H54 (cell line): ENCODE measurements at places on chromosomes 11 and 22.

- DNase-seq = no peak
Measured at GRCh38 chr11:47977623-47978022, 2.7 kb upstream of the PTPRJ start.

DNA sequence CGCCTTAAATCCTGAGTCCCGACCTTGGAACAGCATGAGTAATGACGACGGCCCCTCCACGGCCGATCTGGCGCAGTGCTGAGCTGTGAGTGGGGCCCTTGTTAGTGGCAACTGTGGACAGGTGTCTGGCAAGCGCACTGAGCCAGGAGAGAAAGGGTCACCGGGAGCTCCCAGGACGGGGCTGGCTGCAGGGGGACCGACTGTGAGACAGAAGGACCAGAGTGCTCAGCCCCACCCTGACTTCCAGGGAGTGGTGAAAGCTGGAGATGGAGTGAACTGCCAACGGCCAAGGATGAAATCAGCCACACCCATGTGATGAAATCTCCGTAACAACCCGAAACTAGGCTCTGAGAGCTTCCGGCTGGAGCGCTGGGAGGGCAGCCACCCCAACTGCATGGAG, 228.6 kb downstream of the BRD1 start:
- no peak for DNase-seq

GRCh38 chr11:113831314-113831713, 44.1 kb downstream of the USP28 start:
- DNase-seq = no peak

- no peak for DNase-seq
Measured at GRCh38 chr11:44389963-44390605, 80.1 kb upstream of the ALX4 start.

DNA sequence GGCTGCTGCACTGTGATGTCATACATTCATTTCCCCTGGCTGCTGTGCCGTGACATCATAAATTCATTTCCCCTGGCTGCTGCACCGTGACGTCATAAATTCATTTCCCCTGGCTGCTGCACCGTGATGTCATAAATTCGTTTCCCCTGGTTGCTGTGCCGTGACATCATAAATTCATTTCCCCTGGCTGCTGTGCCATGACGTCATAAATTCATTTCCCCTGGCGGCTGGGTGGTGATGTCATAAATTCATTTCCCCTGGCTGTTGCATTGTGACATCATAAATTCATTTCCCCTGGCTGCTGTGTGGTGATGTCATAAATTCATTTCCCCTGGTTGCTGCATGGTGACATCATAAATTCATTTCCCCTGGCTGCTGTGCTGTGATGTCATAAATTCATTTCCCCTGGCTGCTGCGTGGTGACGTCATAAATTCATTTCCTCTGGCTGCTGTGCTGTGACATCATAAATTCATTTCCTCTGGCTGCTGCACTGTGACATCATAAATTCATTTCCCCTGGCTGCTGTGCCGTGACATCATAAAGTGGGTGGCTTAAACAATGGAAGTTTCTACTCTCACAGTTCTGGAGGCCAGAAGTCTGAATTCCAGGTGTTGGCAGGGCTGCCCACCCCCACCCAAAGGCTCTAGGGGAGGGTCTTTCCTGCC, 301.1 kb downstream of the SHANK2 start:
- no peak for DNase-seq

- no peak for DNase-seq
Measured at GRCh38 chr11:63711838-63712237, 30.5 kb downstream of the RTN3 start.

GRCh38 chr11:2662430-2663299, 37.1 kb downstream of the KCNQ1OT1 start:
- DNase-seq = no peak

GRCh38 chr11:75140269-75141138, 10.4 kb upstream of the SLCO2B1 start:
- DNase-seq = peak; percentile 61

DNA sequence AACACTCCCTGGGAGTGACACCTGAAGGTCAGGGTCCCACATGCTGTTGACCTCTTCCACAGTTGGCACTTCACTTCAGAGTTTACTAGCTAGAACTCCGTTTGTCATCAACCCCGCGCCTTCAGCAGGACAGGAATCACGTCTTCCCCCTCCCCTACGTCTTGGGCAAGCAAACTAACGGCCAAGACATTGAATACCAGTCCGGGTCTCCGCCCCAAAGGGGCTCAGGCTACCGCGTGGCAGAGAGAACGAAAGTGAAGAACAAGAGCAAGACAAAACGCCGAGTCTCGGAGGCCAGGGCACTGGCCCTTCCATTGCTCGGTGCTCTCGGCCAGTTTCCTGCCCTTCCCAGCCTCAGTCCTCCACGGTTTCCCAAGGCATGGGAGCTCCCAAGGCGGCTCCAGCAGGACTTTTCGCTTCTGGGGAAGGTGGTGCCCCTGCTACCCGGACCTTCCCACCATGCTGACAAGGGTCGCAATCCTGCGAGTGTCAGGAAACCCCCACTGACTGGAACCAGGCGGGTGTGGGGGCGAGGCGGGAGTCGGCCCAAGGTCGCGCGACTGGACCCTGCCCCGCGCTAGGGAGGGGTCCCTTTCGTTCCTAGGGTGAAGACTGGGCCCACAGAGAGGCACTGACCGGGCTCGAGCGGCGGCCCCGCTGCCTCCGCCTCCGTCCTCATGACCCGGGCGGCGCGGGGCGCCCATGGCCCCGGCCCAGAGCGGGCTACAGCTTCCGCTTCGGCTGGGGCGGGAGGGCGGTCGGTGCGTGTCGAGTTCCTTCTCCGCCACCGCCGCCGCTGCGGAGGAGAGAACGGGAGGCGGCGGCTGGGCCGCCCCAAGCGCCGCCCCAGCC, at the start of gene GUCD1:
Gene GUCD1 (minus strand): TSS at position 826 of the 852 bp plus-strand sequence. CDS start 147 bp downstream, at position 679.
- DNase-seq = peak; percentile 27

DNA sequence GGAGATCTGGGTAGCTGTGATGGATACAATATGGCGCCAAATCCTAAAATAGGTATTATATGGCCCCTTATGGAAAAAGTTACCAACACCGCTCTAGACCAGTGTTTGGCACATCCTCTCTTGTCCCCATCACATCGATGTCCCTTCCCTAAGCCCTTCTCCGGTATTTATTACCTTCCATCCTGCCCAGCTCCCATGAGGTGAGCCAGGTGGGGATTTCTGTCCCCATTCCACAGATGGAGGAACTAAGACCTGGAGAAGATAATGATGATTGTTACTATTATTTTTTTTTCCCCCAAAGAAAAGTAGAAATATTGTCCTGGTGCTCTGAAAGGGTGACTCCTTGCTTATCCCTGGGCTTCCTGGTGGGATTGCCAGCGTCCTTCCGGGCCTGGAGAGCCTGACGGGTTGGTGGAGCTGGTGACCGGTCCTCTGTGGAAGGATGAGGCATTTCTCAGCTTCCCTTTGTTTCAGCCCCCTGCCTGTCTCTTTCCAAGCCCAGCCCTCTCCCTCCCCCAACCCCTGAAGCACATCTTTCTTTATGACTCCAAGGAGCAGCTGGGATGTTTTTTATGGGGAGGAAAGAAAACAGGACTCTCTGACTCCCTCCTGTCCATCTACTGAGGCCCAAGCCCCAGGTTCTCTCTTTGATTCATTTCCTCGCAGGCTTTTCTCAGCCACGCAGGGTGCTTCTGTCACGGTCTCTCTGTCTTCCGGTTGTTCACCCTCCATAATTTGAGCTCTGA, 65.4 kb downstream of the TP53I11 start:
- DNase-seq = no peak

GRCh38 chr11:93054881-93055280, 85.4 kb downstream of the MTNR1B start:
- DNase-seq = peak; percentile 15

DNA sequence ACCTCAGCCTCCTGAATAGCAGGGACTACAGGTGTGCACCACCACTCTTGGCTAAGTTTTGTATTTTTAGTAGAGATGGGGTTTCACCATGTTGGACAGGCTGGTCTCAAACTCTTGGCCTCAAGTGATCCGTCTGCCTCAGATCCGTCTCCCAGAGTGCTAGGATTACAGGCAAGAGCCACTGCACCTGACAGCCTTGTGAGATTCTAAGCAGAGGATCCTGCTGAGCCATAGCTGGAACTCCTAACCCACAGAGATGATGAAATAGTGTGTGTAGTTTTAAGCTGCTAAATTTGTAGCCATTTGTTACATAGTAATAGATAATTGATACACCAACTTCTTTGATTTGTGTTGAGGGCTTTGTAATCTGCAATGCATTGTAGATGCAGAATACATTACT, 51.1 kb downstream of the CLMP start:
- no peak for DNase-seq

DNA sequence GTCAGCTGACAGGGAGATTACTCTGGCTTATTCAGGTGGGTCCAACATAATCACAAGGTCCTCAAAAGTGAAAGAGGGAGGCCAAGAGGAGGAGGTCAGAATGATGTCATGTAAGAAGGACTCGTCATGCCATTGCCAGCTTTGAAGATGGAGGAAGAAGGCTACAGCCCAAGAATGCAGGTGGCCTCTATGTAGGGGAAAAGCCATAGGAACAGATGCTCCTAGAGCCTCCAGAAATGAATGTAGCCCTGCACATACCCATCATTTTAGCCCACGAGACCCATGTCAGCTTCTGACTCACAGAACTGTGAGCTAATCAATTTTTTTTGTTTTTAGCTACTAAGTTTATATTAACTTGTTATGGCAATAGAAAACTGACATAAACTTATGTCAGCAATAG, 171.1 kb downstream of the DBX1 start:
- no peak for DNase-seq

DNA sequence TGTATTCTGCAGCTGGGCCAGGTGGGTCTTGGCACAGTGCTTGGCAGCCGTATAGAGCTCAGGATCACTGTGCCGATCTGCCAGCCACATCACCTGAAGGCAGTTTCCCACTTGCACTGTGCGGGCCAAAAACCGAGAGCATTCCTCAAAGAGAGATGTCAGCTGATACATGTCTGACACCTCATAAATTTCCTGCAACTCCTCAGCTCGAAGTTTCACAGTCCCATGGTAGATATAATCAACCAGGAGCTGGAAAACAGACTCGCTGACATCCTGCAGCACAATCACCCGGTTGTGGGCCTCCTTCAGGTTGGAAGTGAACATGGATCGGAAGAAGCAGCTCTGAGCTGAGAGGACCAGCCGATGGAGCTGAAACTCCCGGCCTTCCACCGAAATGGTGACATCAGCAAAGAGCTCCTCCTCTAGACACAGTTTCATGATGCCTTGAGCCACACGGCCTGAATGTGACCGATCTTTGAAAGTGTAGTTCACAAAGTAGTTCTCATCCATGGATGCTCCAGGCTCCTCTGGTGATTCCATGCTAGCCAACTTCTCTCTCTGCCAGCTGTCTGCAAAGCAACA, 1.2 kb downstream of the KBTBD4 start:
- DNase-seq = no peak

DNA sequence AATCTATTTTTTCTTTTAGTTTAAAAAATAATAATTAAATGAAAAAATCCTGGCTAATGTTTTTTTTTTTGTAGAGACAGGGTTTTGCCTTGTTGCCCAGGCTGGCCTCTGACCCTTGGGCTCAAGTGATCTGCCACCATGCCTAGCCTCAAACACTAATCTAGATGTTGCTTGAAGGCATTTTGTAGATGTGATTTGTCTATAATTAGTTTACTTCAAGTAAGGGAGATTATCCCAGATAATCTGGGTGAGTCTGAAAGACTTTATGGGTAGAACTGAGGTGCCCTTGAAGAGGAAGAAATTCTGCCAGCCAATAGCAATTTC, 38.6 kb upstream of the RBFOX2 start:
- no peak for DNase-seq

- no peak for DNase-seq
Measured at GRCh38 chr11:119149018-119149785, at the start of gene ABCG4. TSS of gene ABCG4 (plus strand) at chr11:119149052. CDS start at chr11:119149966, 914 bp downstream.

- no peak for DNase-seq
Measured at GRCh38 chr22:38171927-38172831, 9.5 kb downstream of the PLA2G6 start.
